Fibroblast of skin of back (primary cell): ENCODE measurements at places on chromosomes 12 and 14.

GRCh38 chr12:52184813-52185212, 7.0 kb downstream of the KRT80 start:
- no peak for DNase-seq

DNA sequence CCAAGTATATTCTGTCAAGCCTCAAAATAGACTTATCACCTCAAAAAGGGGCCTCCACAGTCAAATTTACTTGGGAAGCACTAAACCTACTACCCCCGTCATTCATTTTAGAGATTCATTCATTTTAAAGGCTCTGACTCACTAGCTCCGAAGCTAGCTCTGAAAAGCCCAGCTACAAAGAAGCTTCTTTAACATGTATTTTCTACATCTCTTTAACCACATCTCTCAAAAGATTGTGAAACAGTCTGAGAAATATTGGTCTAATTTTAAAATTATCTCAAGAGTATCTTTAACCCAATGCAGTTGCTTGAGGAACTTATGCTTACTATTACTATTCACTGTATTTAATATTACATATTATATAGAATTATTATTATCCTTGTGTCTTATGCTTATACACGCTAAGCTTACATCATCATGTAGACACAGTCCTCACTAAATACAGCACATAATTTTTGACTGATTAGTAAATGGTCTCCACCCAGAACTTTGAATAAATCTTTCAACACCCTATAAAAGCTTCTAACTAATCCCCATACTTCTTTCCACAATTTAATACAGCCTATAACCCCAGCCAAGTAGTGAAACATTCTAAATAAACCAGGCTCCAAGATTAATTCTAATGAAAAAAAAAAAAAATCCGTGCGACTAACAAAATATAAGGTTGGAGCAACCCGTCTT, 7.8 kb downstream of the NT5DC3 start:
- DNase-seq, result no peak

GRCh38 chr14:67539116-67539515, 6.0 kb downstream of the PLEKHH1 start:
- no peak for DNase-seq

DNA sequence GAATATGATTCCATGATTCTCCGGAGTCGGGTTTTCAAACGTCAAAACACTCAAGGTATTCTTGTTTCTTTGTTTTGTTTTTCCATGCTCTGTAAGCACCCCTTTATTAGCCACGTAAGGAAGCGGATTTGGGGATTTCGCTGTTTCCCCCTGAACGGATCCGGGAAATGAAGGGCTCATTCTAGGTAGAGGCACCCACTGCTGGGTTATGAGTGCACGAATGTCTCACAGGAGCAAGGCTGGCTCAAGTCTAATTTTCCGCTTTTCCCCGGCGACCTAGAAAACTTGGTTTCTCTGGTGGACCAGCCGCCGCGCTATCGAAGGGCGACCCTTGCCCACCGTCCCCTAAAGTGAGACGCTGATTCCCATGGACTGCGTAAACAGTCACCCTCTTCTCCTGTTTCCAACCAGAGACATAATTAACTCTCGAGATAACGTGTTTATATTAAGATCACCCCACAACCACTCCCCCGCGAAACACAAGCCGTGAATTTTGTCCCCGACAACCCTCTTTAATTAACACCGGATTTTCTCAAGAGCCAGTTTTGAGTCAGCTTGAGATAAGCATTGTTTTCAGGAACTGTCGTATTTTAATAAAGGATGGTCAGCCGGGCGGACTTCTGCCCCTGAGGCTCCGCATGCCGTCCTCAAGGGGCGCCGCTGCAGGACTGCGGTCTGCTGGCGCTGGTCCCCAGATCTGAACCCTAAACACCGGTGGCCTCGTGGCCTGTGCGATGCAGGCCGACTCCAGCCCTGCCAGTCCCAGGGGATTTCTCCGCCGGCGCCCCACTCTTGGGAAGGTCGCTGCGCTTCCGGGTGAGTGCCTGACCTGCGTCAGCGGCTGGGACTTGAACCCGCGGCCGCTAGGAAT, 515 bp upstream of the ABCC9 start:
- DNase-seq, result peak; percentile 34
